ENCODE measurements at places on chromosomes 3 and 15. TPM values are rescaled to one million over a fixed set of nuclear protein-coding genes. Genes with fewer than 3 reads are reported as not detected.

The THRB gene
- 1.1 TPM for total RNA-seq

The GPR87 gene
- total RNA-seq, result 2.7 TPM

The PDIA3 gene
- 365 TPM for total RNA-seq

The ITIH4 gene
- total RNA-seq, result 0.44 TPM

The CNTN3 gene
- not detected for total RNA-seq

The CASR gene
- total RNA-seq, result not detected

The TMCO5A gene
- total RNA-seq, result not detected

The ATP10A gene
- total RNA-seq, result 9.8 TPM

The PPM1L gene
- 0.91 TPM for total RNA-seq

The RNU5B-1 gene
- not detected for total RNA-seq

The RARRES1 gene
- total RNA-seq, result 6.8 TPM

Data from A549 treated with Hydrocortisone at 1 μM for 4 hours (cell line).